ENCODE measurements at places on chromosomes 12 and 14.

DNA sequence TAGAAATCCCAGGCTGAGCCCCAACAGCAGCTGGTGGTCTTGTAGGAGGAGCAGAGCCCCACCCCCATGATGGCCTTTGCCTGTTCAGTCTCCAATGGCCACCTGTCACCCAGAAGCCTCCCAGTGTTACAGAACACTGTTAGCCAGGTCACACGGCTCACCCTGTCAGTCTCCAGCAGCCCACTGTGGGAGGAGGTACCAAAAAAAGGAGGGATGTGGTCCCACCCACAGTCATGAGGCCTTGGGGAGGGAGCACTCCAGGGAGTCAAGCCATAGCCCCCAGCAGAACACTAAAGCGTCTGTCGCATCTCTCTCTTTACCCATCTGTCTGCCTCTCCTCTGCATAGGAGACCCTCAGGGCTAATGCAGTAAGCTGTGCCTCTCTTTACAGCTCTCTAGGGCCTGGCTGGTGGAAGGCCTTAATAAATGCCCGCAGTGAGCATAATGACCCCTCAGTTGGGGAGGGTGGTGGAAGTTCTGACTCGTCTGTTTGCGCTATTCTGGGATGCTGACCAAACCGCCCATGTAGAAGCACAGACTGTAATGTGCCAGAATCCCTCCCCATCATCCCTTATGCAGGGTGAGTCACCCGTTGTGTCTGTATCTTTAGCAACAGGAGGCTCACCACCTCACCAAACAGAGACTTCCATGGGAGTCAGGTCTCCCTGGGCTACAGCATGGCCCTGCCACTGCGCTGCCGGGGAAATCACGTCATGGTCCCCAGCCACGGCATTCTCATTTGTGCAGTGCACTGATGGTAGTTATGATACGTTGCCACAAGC, 14.6 kb downstream of the C14orf132 start:
- peak; percentile 92 for DNase-seq

GRCh38 chr12:100101000-100101399, 41.7 kb downstream of the BLTP3B start:
- no peak for DNase-seq

DNA sequence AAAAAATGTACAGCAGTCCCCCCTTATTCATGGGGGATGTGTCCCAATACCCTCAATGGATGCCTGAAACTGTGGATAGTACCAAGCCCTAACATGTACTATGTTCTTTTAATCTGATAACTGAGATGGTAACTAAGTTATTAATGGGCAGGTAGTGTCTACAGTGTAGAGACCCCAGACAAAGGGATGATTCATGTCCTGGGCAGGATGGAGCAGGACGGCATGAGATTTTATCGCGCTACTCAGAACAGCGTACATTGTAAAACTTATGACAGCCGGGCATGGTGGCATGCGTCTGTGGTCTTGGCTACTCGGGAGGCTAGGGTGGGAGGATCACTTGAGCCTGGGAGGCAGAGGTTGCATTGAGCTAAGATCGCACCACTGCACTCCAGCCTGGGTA, 37.1 kb downstream of the KIAA0586 start:
- DNase-seq = no peak

- DNase-seq = no peak
Observed at GRCh38 chr12:67721248-67721647, 72.7 kb downstream of the DYRK2 start.

GRCh38 chr12:116687888-116688287, 50.0 kb downstream of the SPRING1 start:
- peak; percentile 46 for DNase-seq

DNA sequence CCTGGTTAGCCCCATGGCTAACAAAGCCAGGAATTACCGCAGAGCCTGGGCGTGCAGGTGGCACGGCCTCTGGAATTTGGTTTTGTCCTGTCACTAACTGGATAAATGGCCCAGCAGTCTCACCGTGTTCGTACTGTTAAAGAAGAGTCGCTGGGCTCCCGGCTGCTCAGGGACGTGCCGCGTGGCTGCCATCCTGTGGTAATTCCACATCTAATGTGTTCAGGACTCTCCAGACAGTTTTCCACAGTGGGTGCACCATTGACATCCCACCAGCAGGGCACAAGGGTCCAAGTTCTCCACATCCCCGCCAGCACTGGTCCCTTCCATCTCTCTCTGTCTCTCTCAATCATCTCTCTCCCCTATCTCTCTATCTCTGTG, 19.6 kb downstream of the NOC4L start:
- no peak for DNase-seq

GRCh38 chr12:12210983-12211382, 55.9 kb downstream of the LRP6 start:
- DNase-seq = no peak

GRCh38 chr12:6172086-6172485, 28.1 kb upstream of the CD9 start:
- no peak for DNase-seq

DNA sequence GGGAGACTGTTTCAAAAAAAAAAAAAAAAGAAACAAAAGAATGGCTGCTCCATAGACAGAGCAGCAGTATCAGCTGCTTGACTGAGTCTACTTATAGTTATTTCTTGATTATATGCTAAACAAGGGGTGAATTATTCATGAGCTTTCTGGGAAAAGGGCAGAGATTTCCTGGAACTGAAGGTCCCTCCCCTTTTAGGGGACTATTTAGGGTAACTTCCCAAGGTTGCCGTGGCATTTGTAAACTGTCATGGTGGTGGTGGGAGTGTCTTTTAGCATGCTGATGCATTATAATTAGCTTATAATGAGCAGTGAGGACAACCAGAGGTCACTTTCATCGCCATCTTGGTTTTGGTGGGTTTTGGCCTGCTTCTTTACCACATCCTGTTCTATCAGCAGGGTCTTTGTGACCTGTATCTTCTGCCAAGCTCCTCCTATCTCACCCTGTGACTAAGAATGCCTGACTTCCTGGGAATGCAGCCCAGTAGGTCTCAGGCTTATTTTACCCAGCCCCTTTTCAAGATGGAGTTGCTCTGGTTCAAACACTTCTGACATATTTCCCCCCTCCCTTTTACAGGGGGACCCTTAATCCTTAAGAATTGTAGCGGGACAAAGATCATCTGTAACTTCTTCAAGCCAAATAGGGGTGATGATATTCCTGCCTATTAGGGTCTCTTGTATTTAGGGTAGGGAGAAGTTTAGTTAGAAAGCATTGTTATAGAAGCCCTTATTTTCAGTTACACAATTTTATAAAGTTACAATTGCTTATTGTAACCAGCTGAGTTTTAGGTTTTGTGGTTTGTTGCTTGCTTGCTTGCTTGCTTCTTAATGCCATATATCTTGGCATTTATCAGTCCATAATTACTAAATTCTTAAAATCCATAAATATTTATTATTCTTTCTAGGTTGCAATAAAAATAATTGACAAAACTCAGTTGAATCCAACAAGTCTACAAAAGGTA, 42.5 kb downstream of the MARK3 start:
- peak; percentile 89 for DNase-seq

GRCh38 chr12:69396963-69397362, 37.4 kb downstream of the YEATS4 start:
- DNase-seq = no peak

GRCh38 chr12:131608740-131609690, 101.9 kb upstream of the SFSWAP start:
- peak; percentile 48 for DNase-seq

GRCh38 chr14:91987192-91987591, 39.7 kb upstream of the FBLN5 start:
- DNase-seq = no peak

- no peak for DNase-seq
Observed at GRCh38 chr12:68334132-68334531, 2.0 kb upstream of the MDM1 start.

DNA sequence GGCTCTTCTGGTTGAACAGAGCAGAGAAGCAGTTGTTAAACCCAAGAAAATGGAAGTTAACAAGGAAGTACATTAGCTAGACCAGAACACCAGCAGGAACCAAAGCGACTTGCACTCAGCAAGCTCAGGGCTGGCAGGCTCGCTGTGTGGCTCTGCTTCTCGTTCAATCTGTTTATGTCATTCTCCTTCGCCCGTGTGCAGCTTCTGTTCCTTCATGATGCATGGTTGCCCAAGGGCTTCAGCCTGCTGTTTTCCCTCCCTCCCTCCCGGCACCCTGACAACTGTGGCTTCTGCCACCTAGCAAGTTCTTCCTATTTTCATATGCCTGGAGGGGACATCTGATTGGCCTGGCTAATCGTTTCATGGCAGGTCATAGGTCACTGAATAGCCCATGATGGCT, 25.3 kb downstream of the PIGH start:
- no peak for DNase-seq

DNA sequence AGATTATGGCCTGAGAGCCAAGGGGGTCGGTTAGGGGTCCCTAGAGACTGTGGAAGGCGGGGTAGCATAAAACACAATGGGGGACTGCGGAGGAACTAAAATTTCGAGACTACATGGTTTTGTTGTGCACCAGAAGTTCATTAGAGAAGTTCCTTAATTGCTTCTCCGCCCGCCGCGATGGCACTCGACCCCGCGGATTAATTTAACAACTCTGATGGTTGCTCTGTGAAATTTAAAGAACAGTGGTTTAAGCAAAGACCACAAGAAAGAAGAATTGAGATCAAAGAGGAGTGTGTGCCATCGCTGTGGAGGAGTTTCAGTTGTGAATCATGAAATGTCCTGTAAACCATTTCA, 1.4 kb upstream of the CCDC88C start:
- no peak for DNase-seq

DNA sequence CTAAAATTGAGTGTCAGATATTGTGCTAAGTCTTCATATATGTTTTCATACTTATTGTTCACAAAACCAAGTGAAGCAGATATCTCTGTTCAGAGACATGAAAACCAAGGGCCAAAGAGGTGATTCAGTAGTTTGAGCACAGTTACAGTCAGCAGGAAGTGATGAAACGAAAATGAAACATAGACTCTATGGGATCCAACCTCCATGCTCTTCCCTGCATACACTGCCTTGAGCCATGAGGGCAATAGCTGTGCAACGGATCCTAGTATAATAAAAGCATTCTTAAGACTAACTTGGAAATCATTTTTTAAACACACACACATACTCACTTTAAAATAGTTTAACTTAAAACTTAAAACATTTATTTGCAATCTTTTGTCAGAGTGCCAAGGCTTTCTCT, 27.9 kb downstream of the ESR2 start:
- DNase-seq = peak; percentile 64

DNA sequence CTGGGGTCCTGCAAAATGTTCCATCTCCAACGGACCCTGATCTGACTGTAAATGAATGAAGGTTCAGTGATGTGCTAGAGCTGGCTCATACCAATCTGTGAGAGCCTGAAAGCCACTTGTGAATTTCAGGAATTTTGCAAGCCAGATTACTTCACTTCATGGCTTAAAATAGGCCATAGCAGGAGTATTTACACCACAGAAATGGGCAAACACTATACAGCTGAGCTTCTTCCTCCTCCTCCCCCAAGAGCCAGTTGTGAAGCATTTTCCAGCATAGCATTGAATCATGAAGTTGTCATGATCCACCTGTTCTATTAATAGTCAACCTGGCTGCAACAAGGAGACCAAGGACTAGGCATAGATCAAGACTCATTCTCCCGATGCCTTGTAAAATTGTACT, 141.3 kb upstream of the RASSF8 start:
- DNase-seq = peak; percentile 27

DNA sequence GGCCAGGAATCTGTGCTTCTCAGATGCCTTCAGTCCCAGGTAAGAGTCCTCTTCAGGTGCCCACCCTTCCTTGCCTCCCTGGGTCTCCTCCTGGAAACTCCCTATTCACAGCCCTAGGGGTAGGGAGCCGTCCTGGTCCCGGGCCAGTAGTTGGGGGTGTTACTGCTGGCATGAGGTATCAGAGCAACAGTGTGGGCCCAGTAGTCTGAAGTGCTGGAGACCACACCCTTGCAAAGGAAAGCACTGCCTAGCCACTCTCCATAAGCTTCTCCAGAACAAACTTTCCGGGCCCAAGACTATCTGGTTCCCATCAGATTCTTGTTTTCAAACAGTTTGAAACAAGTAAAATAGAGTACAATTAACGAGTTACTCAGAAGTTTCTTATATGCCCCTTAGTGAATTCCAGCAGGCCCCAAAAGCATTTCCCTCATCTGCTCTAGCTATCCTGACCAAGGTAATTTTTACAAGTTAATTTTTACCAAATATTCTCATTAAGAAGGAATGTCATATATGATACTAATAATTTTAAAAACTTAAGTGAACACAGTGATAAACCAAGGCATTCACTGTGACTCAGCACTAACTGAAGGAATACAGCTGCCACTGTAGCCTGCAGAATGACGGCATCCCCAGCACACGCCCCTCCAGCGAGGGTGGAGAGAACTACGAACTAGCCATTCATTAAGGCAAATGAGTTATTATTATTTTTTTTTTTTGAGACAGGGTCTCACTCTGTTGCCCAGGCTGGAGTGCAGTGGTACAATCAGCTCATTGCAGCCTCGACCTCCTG, 49.4 kb downstream of the MOK start:
- DNase-seq = no peak

- DNase-seq = peak; percentile 6
Observed at GRCh38 chr12:40999210-40999609, 188.9 kb upstream of the PDZRN4 start.

DNA sequence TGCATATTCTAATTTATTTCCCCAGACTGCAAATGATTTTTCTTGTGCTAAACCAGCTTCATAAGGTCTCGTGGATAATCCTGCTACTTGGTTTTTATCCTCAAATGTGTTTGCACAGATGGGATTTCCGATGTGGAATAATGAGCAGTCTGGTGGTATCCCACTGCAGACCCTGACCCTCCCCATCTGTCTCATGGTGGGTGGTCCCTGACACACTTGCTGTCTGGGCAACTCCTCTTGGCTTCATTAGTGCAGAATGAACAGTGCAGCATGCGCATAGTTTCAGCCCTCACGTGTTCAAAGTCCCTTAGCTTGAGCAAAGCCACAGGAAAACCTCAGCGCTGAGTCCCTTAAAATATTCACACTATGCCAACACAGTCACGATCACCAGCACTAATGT, 996.5 kb downstream of the AACS start:
- no peak for DNase-seq

GRCh38 chr14:58724206-58724605, 86.4 kb downstream of the DACT1 start:
- no peak for DNase-seq

DNA sequence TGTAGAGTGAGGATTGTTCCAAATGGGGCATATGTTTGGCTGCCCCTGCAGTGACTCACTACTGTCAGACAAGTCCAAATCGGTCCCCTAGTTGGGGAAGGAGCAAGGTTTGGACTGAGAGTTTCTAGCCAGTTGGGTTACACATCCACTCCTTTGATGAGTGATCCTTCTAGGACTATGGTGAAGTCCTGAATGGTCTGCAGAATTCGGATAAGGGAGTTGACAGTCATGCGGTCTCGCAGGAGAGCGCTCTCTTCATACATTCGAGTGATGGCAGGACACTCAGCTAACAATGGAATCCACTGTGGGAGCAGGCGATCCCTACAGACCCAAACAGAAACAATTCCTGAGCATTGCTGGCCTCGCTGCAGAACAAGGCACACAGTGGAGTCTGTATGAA, 61.5 kb upstream of the SINHCAF start:
- no peak for DNase-seq

GRCh38 chr12:94207849-94208621, 59.7 kb downstream of the PLXNC1 start:
- peak; percentile 72 for DNase-seq

GRCh38 chr12:81329085-81329484, 251.2 kb downstream of the ACSS3 start:
- DNase-seq = peak; percentile 2

- no peak for DNase-seq
Observed at GRCh38 chr12:41520869-41521268, 332.7 kb downstream of the PDZRN4 start.

GRCh38 chr12:25670076-25671055, 117.3 kb upstream of the LMNTD1 start:
- no peak for DNase-seq

- no peak for DNase-seq
Observed at GRCh38 chr12:1848146-1848545, 27.8 kb downstream of the LRTM2 start.
